ENCODE measurements at places on chromosomes 12 and 14.
A peak's percentile ranks its signal among the peaks of the same experiment; 100 is the strongest.

- DNase-seq = no peak
Observed at GRCh38 chr12:115611477-115611876, 666.0 kb downstream of the MED13L start.

DNA sequence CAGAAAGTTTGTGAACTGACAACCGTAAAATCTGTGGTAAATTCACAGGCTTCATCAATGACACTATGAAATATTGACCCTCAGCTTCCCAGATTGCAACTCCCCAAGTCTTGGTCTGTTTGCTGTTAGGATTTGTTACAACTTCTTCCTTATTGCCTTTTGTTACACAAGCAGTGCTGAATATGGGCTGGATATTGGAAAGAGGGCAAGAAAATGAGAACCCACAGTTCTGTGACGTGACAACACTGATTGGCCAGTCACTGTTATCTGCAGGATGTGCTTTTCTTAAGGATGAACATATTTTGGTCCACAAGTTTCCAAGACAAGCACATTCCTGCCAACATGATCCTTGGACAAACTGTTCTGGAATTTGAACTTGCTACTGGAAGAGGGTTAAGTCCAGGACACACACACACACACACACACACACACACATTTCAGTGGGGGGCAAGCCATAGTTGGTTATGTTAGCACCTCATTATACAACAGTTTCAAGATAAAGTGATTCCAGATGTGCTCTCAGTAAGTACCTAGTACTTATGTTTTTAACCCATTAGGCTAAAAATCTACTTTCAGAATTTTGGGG, 16.6 kb upstream of the SLC38A2 start:
- no peak for DNase-seq

- no peak for DNase-seq
Observed at GRCh38 chr12:104588047-104588920, 131.5 kb downstream of the CHST11 start.

- DNase-seq = no peak
Observed at GRCh38 chr14:51333901-51334521, 94.0 kb downstream of the TMX1 start.

GRCh38 chr14:104926619-104927431, 2.1 kb downstream of the PLD4 start:
- DNase-seq = no peak

DNA sequence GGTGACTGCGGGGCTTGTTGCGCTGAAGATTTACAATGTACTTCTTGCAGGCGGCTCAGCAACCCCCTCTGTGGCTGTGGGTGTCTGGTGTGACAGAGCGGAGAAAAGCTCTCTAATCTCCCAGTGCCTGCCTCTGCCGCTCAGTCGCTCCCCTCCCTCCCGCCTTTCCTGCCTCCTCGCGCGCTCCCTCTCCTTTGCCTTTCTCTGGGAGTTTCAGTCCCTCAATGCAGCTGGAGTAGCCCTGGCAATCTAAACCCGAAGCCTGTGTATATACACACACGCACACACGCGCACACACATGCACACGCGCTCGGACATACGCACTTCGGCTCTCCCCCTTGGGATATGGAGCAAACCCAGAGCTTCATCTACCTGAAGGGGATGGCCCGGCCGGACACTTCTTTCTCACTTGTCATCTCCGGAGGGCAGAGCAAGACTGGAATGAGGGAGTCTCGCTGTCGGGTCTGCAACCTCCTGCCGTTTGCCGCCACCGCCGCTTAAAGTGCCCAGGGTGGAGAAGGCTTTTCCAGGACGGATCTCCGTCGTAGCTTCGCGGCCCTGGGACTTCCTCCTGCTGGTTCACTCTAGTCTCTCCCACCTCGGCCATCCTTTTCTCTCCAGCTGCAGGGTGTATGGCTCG, 599 bp upstream of the TRHDE start:
- DNase-seq = peak; percentile 67

DNA sequence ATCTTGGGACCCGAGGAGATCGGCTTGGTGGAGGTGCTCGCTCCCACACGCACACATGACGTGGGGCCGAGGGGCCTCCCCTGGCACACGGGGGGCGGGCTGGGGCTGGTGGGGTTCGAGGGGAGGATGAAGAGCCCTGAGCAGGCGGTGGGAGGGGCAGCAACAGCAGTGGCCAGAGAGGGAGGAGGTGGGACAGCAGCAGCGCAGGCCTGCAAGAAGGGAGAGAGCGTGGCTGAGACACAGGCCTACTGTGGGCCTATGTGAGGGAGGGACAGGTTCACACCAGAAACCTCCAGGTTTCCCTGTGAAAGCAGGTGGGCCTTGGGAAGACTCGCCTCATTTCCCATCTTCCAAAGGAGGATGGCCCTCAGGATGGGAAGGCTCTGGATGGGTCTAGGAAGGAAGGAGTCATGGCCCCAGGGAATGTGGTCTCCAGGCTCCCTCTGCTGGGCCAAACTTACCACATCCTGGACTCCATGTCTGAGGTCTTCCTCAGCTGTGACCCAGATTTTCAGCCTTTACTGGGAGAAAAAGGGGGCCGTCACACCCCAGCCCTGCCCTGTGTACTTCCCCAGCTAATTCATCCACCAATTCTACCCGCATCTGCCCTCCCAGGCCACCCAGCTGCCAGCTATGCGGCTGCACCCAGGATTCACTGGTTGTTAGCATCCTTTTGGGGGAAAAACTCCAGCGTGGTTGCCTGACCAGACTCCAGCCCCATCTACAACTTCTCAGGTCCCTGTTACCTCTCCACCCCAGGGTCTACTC, 2.8 kb downstream of the PIANP start:
- no peak for DNase-seq

DNA sequence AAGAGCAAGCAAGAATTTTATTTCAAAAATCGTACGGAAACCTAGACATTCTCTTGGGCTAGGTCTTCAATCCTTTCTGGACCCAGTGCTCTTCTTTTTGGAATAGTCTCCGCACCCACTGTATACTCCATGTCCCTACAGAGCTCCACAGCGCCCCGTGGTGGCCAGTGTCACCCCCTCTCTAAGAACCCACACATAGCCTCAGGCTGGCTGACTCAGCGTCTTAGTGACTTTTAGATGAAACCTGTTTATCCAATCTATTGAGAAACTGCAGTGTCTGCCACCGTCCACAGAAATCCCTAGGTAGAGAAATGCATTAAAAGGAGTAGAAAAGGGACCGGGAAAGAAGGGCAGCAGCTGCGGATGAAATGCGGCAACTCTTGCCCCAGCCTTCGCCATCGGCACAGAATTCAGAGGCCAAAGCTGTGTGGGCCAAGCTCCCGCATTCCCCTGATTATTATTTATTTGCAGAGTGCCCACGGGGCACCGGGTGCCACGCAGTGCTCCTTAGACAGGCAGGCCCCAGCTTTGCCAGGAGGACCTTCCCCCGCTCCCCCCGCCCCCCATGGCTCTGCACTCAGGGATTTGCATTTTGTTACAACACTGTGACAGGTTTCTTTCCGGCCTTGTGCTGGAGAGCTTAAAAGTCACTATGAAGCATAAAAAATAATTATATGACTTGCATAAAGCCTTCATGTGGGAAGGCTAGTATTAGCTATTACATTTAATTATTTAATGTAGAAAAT, 170.1 kb upstream of the FKBP4 start:
- no peak for DNase-seq

DNA sequence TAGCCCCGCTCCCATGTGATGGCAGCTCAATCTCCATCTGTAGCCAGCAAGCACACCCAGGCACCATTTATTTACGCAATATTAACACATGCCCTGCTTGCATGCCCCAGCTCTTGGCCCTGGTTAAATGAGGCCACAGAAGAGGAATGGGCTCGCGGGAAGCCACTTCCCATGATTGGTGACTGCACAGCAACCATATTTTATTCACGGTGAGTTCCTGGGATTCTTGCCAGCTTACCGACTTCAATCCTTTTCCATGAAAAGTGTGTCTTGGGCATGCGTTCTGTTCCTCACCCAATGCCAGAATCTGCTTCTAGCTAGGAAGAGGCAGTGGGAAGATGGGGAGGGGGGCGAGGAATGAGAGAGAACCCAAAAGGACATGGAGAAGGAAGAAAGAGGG, 54.7 kb downstream of the PITPNM2 start:
- DNase-seq = no peak

DNA sequence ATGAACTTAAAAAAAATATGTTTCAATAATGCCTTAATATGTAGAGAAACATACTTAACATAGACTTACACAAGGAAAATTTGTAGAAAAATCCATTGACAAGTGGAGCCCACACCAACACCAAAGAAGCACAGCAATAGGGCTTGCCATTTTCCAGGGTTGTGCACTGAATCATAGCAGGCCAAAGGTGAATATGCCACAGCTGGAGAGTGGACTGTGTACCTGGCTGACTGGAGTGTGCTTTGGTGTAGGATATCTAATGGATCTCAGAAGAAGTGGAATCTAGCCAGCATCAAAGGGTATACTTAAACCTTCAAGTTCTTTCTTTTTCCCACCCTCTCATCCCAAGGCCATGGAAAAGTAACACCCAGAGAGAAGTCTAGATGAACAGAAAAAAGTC, 4.8 kb downstream of the RPL10L start:
- no peak for DNase-seq

Measured in SHP77 (cell line).